WTC11 (cell line): ENCODE measurements at places on chromosomes 6 and 20. TPM values are rescaled to one million over a fixed set of nuclear protein-coding genes. Genes with fewer than 3 reads are reported as not detected.

- peaks cover 10% of the 10 kb centered on the region for H3K27me3 ChIP-seq
- H3K27ac ChIP-seq = no peak overlapping the region
- H3K4me3 ChIP-seq = no peak overlapping the region
- peaks cover 14% of the 10 kb centered on the region for H3K36me3 ChIP-seq
- DNase-seq = no peak
- peaks cover 24% of the 10 kb centered on the region for H3K4me1 ChIP-seq
These were observed 21.6 kb upstream of the TOP1 start for GRCh38 chr20:41006936-41007474.

- H3K36me3 ChIP-seq = peaks cover 3% of the 10 kb centered on the region
- no peaks in the 10 kb centered on the region for H3K27me3 ChIP-seq
- H3K4me1 ChIP-seq = peaks cover 74% of the 10 kb centered on the region
- peak overlapping the region; percentile 87 for H3K4me3 ChIP-seq
- DNase-seq = no peak
- H3K27ac ChIP-seq = peak overlapping the region; percentile 89
These were observed 881 bp upstream of the AIG1 start for GRCh38 chr6:143059663-143060353.

DNA sequence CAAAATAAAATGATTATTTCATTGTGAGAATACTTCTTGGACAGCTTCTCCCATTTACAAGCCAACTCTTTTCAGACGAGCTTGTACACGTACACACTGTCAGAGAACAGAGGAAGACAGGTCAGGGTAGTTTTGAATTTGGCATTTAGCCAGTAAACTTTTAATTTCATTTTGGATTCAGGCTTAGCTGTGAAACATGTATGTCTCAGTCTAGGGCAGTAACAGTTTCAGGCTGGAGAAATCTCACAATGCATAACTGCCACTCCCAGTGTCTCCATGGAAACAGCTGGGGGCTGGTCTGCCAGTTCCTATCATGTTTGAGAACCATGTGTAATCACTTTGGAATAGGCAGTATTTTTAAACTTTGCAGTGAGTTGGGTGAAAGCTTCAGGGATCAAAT is 22.0 kb upstream of the QKI start:
- H3K27me3 ChIP-seq = no peaks in the 10 kb centered on the region
- no peaks in the 10 kb centered on the region for H3K36me3 ChIP-seq
- no peak overlapping the region for H3K27ac ChIP-seq
- no peak for DNase-seq
- no peak overlapping the region for H3K4me3 ChIP-seq

DNA sequence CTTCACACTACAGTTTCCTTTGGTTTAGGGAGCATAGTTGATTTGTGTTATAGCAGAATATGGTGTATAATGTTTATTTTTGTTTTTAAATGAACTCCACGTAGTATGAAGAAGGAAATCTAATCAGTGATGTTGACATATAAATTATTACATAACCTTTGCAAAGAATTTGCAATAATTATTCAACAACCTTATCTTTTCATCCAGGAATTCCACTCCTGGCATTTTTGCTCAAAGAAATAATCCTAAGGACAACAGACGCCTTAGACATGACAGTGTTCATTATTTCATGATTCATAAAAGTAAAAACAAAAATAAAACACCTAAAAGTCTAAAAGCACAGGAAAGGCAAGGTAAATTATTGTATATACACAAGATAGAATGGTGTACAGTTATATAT is 229.2 kb downstream of the EPM2A start:
- H3K27me3 ChIP-seq = peaks cover 5% of the 10 kb centered on the region
- no peak for DNase-seq
- peaks cover 5% of the 10 kb centered on the region for H3K36me3 ChIP-seq
- H3K4me1 ChIP-seq = peaks cover 7% of the 10 kb centered on the region
- H3K27ac ChIP-seq = no peak overlapping the region

DNA sequence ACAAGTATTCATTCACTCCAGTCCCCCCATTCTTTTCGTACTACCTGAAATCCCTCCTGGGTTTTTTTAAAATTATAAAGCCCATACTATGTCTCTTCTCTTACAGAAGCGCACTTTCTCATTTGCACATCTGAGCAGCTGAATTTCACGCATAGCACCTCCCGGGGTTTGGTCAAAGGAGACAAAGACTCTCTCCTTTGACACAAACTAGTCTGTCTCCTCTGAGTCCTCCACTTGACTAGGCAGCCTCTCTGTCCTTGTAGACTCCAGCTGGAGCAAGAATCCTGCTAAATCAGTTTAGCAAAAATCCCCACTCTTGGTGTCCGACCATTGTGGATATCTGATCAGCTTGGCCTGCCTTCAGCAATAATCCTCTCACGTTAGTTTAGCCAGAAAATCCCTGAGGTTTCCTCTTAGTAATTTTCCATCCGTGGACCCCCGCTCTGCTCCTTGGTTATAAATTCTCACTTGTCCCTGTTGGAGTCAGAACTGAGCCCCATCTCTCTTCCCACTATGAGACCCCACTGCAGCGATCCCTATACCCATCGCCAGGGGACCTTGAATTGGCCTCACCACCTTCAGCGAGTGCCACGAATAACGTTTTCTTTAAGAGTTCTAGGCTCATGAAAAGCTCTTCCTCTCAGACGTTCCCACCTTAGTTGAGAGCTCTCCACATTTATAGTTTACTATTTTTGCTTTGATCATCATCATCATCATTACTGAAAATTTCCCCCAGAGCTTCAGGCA is 29.0 kb downstream of the PDYN start:
- peak overlapping the region; percentile 76 for H3K27ac ChIP-seq
- no peak for DNase-seq
- no peaks in the 10 kb centered on the region for H3K36me3 ChIP-seq
- peaks cover 36% of the 10 kb centered on the region for H3K4me1 ChIP-seq
- peaks cover 22% of the 10 kb centered on the region for H3K27me3 ChIP-seq

DNA sequence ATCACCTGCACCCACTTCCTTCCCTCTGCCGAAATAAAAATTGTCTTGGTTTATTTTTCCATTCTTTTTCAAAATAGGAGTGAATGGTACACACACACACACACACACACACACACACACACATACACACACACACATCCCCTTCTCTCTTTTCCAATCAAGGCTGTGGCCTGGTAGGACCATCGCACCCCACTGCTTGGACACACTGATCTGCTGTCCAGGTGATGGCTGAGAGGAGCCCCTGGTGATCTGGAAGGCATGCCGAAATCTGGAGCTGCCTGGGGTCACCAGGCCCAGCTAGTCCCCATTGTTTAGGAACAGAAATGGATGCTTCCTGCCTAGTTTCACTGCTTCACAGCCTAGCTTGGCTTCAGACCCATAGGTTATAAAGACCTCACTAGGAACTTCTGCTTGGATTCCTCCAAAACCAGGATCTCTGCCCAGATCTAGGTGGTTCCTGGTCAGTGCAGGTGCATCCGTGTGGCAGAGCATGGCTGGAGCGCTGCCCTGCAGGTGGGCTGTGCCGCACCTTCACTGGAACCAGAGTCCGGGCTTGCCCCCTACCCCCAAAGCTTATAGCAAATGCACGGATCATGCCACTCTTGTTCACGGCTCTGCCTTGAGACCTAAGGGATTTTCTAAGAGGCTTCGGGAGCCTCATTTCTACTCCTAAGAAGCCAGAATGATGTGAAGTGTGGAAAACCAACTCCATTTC is 42.9 kb upstream of the DACT2 start:
- no peak for DNase-seq
- H3K27ac ChIP-seq = no peak overlapping the region
- H3K27me3 ChIP-seq = no peaks in the 10 kb centered on the region
- H3K4me3 ChIP-seq = no peak overlapping the region

GRCh38 chr6:162029873-162030576 is 697.5 kb downstream of the PRKN start:
- H3K36me3 ChIP-seq = no peaks in the 10 kb centered on the region
- no peak overlapping the region for H3K27ac ChIP-seq
- H3K4me3 ChIP-seq = no peak overlapping the region
- no peak for DNase-seq

DNA sequence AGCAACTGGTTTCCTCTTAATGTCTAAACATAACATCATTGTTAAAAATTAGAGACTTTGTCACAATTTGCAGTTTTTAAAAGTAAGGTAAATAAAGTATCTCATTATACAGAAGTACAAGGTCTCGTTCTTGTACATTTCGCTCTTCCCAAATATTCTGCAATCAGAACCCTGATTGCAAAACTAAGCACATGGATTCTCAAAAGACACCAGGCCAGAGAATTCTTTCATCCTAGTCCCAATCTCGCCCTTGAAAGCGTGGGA is 355 bp upstream of the AKAP7 start:
- peaks cover 20% of the 10 kb centered on the region for H3K27me3 ChIP-seq
- peak overlapping the region; percentile 72 for H3K4me3 ChIP-seq
- H3K27ac ChIP-seq = peak overlapping the region; percentile 46; the same call in 1 of the 2 replicates
- no peaks in the 10 kb centered on the region for H3K36me3 ChIP-seq

GRCh38 chr6:55456016-55456415 is 123.0 kb downstream of the HMGCLL1 start:
- no peaks in the 10 kb centered on the region for H3K4me1 ChIP-seq
- no peak for DNase-seq
- no peak overlapping the region for H3K27ac ChIP-seq

- H3K27me3 ChIP-seq = no peaks in the 10 kb centered on the region
- DNase-seq = no peak
- no peaks in the 10 kb centered on the region for H3K36me3 ChIP-seq
- no peak overlapping the region for H3K4me3 ChIP-seq
- peaks cover 5% of the 10 kb centered on the region; the same call in 1 of the 2 replicates for H3K4me1 ChIP-seq
These were observed 862.3 kb upstream of the FLRT3 start for GRCh38 chr20:15199698-15200097.

GRCh38 chr6:89410231-89410761 is 1.8 kb downstream of the RRAGD start:
- no peak for DNase-seq
- H3K27me3 ChIP-seq = peaks cover 36% of the 10 kb centered on the region
- H3K36me3 ChIP-seq = no peaks in the 10 kb centered on the region
- H3K27ac ChIP-seq = peak overlapping the region; percentile 93
- peaks cover 54% of the 10 kb centered on the region for H3K4me1 ChIP-seq

DNA sequence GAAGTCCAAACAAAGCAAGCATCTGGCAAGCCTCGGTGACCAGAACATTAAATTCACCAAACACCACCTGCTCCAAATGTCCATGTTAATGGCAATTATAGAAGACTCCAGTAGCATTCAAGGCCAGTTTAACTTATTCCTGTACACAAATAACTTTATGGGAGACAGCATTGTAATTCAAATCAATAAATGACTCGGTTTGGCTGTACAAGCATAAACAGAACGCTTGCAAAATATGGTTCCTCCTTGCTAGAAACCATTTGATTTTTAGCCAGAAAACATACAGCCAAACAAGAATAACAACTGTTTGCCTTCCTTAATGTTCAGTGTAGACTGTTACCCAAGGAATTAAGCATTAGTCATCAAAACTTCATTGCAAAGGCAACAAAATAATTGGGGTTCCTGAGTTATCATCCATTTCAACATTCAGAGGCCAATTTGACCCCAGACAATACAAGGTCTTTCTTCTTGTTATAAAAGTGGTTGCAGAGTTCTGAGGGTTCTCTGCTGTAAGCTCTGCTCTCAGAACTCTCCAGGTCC is 125.1 kb downstream of the BFSP1 start:
- no peak for DNase-seq
- H3K4me3 ChIP-seq = no peak overlapping the region
- H3K27me3 ChIP-seq = no peaks in the 10 kb centered on the region; the same call in 1 of the 2 replicates
- no peaks in the 10 kb centered on the region for H3K36me3 ChIP-seq

GRCh38 chr6:68738039-68738438 is 103.0 kb downstream of the ADGRB3 start:
- H3K27me3 ChIP-seq = no peaks in the 10 kb centered on the region
- H3K4me1 ChIP-seq = peaks cover 10% of the 10 kb centered on the region
- DNase-seq = no peak
- no peak overlapping the region for H3K27ac ChIP-seq
- H3K36me3 ChIP-seq = no peaks in the 10 kb centered on the region
- no peak overlapping the region for H3K4me3 ChIP-seq

DNA sequence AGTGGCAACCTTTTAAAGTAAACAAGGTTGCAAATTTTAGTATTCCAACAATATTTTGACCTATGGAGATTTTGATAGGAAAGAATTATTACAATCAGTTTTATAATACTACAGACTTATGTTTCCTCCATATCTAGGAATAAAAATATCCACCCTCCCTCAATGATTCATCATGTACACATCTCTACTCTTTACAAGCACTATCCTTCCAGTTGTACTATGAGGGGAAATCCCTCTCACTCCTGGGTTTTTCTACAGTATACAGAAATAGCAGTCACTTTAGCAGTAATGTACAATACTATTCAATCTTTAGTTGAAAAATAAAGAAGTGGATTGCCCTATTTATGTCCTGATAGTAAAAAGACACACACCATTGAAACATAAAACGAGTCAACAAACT is 46.3 kb upstream of the SCML4 start:
- no peak for DNase-seq
- H3K36me3 ChIP-seq = peaks cover 18% of the 10 kb centered on the region
- H3K27ac ChIP-seq = peak overlapping the region; percentile 10; the same call in 1 of the 2 replicates
- peaks cover 27% of the 10 kb centered on the region for H3K4me1 ChIP-seq
- H3K27me3 ChIP-seq = no peaks in the 10 kb centered on the region
- no peak overlapping the region for H3K4me3 ChIP-seq

- no peaks in the 10 kb centered on the region for H3K36me3 ChIP-seq
- no peaks in the 10 kb centered on the region for H3K27me3 ChIP-seq
- H3K4me3 ChIP-seq = no peak overlapping the region
- no peak for DNase-seq
- no peak overlapping the region; the same call in 1 of the 2 replicates for H3K27ac ChIP-seq
- peaks cover 18% of the 10 kb centered on the region for H3K4me1 ChIP-seq
These were observed 37.1 kb downstream of the SYNE1 start for GRCh38 chr6:152600022-152600421.

GRCh38 chr6:30735668-30736314 is 6.7 kb downstream of the FLOT1 start:
- DNase-seq = no peak
- H3K4me3 ChIP-seq = no peak overlapping the region
- no peaks in the 10 kb centered on the region for H3K27me3 ChIP-seq
- peaks cover 6% of the 10 kb centered on the region; the same call in 1 of the 2 replicates for H3K4me1 ChIP-seq

GRCh38 chr20:50517817-50518154 is 7.6 kb downstream of the PTPN1 start:
- H3K27ac ChIP-seq = peak overlapping the region; percentile 30; the same call in 1 of the 2 replicates
- H3K4me3 ChIP-seq = no peak overlapping the region
- H3K4me1 ChIP-seq = peaks cover 9% of the 10 kb centered on the region
- no peaks in the 10 kb centered on the region for H3K27me3 ChIP-seq

- H3K27me3 ChIP-seq = no peaks in the 10 kb centered on the region
- no peak for DNase-seq
- no peak overlapping the region for H3K4me3 ChIP-seq
- H3K4me1 ChIP-seq = peaks cover 5% of the 10 kb centered on the region
These were observed 309.8 kb downstream of the HIVEP2 start for GRCh38 chr6:142635130-142635529.

GRCh38 chr6:5894357-5894756 is 112.4 kb downstream of the NRN1 start:
- H3K27me3 ChIP-seq = peaks cover 16% of the 10 kb centered on the region
- H3K4me1 ChIP-seq = peaks cover 8% of the 10 kb centered on the region
- H3K27ac ChIP-seq = no peak overlapping the region
- peaks cover 17% of the 10 kb centered on the region for H3K36me3 ChIP-seq

GRCh38 chr6:2197177-2197671 is 48.2 kb downstream of the GMDS start:
- no peak for DNase-seq
- no peaks in the 10 kb centered on the region for H3K36me3 ChIP-seq
- no peak overlapping the region for H3K27ac ChIP-seq
- H3K4me1 ChIP-seq = peaks cover 19% of the 10 kb centered on the region
- no peaks in the 10 kb centered on the region for H3K27me3 ChIP-seq

Gene TGM2
- 1.5 to 2.1 TPM (median 1.8 TPM) in 3 replicates for total RNA-seq

Gene TRAPPC3L
- not detected in 3 replicates for total RNA-seq

Gene HFE
- 1.9 to 2.4 TPM (median 2.0 TPM) in 3 replicates for total RNA-seq

Gene SEMG1
- 2.0 to 2.9 TPM (median 2.1 TPM) in 3 replicates for total RNA-seq

Gene LIN28B
- 73.4 to 82.0 TPM (median 81.9 TPM) in 3 replicates for total RNA-seq

Gene DEFB124
- total RNA-seq = not detected in 3 replicates

Gene EYS
- 0.18 TPM in 1 of 3 replicates, not detected in the others for total RNA-seq

Gene SFT2D1
- total RNA-seq = 48.0 to 53.1 TPM (median 49.4 TPM) in 3 replicates

Gene FRS3
- total RNA-seq = 5.5 to 7.8 TPM (median 6.0 TPM) in 3 replicates

Gene WDR46
- total RNA-seq = 72.0 to 94.5 TPM (median 72.4 TPM) in 3 replicates

Gene ADTRP
- total RNA-seq = 0.44 to 0.98 TPM (median 0.50 TPM) in 3 replicates

Gene IYD
- total RNA-seq = 0.07 TPM in 1 of 3 replicates, not detected in the others

Gene KHDRBS2
- total RNA-seq = 0.76 to 1.2 TPM (median 0.87 TPM) in 3 replicates
